Kidney glomerular epithelial cell (primary cell): ENCODE measurements at places on chromosomes 6 and 20.
A peak's percentile ranks its signal among the peaks of the same experiment; 100 is the strongest.

DNA sequence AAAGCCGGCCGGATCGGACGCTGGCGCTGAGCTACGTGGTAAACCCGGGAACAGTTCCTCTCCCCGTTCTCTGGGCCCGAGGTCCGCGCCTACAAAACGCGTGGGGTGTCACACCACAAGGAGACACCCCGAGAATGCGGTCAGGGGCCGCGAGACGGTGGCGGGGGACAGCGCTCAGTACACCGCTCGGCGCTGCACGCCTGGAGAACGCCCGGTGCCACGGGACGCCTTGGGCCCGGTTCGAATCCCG is 670 bp downstream of the NCOA5 start:
- DNase-seq: no peak

DNA sequence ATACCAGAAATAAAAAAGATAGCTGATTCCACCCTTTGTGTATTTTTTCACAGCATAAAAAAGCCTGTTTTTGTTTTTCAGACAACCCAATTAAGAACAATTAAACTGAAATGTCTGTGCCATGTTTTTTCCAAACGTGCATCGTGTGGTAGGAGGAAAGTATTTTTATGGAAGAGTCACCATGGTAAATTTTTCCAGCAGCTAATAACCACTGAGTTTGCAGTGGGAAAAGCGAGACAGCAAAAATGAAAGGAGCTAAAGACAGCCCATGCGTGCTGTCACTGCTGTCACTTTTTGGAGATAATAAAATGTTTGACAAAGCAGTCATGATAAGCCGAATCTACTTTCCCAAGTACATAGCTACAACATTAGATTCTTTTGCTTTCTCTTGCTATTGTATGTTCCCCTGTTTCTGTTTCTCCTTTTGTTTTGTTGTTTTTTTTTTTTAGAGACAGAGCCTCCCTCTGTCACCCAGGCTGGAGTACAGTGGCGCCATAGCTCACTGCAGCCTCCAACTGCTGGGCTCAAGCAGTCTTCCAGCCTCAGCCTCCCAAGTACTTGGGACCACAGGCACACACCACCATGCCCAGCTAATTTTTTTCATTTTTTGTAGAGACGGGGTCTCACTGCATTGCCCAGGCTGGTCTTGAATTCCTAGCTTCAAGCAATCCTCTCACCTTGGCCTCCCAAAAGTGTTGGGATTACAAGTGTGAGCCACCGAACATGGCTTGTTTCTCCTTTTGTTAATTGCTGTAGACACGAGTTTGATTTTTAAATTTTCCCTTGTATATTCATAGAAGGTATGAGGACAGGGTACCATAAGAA is 261.3 kb downstream of the TMEM242 start:
- no peak for DNase-seq

DNA sequence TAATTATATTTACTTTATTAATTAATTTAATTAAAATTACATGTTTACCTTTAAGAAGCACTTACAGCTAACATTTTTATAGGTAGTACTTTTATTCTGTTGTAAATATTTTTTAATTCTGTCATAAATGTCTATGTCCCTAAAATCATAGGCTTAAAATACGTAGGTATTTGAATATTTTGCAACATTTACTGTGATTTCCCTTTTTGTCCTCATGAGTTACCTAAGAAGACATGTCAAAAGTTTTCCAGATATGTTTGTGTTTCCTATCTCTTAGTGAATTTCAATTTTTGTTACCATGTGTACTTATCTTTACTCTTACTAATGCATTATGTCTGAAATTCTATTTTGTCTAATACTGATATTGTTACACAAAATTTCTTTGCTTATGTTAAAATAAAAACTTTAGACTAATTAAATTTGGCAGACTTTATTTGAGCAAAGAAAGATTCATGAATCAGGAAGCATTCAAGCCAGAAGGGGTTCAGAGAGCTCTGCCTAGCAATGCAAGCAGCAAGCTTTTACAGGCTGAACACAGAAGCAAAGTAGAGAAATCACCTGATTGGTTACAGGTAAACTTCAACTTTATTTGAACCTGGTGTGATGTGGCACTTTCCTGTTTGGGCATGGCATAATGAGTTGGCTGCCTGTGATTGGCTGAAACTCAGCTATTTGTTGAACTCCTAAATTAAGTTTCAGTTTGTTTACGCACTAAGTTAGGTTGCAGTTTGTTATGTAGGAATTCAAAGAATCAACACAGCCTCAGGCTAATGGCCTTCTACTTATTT is 123.2 kb upstream of the TMEM170B start:
- peak; percentile 34 for DNase-seq

DNA sequence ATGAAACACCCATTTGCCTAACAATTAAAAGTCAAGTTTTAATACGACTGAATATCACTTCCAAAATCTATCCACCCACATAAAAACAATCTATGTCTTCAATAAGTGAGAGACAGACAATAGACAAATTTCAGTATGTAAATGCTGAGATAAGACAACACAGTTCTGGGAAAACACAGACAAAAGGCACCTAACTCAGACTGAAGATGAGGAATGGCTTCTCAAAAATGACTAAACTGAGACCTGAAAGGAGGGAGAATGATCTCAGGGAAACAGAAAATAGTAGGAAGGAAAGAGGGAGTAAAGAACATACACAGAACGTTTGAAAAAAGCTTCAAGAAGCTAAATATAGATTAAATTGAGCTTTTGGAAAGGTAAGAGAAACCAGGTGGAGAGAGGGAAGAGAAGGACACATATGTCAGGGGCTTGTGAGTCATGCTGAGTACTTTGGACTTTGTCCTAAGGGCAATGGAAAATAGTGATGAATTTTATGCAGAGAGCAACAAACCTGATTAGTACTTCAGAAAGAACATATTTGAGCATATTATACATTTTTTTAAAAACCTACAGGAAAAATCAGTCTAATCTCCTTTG is 16.1 kb downstream of the LMBRD1 start:
- no peak for DNase-seq

GRCh38 chr20:41205313-41205712 is 68.0 kb downstream of the PLCG1 start:
- no peak for DNase-seq

DNA sequence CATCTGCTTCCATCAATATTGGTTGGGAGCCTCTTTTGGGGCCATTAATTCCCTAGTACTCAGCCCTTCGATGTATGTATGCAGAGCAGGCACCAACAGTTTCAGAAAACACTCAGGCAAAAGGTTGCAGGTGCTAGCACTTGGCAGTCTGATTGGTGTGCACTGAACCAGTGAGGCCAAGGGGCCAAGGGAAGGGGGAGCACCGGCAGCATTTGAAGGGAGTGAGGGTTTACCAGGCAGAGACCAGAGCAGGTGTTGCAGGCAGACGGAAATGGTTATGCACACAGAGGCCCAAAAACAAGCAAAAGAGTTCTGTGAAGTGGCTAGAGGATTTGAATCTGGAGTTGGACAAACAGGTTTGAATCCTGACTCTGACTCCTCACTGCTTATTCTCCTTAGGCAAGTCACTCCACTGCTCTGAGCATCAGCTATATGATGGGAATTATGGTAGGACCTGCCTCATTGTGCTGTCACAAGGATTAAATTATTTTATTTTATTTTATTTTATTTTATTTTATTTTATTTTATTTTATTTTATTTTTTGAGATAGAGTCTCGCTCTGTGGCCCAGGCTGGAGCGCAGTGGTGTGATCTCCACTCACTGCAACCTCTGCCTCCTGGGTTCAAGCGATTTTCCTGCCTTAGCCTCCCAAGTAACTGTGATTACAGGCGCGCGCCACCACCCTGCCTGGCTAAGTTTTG is 58.1 kb upstream of the SHLD1 start:
- no peak for DNase-seq
